NCI-H1417 (cell line): ENCODE measurements at places on chromosomes 12 and 14.
A peak's percentile ranks its signal among the peaks of the same experiment; 100 is the strongest.

- DNase-seq, result no peak
Observed at GRCh38 chr14:65301862-65302539, 110.5 kb upstream of the FUT8 start.

DNA sequence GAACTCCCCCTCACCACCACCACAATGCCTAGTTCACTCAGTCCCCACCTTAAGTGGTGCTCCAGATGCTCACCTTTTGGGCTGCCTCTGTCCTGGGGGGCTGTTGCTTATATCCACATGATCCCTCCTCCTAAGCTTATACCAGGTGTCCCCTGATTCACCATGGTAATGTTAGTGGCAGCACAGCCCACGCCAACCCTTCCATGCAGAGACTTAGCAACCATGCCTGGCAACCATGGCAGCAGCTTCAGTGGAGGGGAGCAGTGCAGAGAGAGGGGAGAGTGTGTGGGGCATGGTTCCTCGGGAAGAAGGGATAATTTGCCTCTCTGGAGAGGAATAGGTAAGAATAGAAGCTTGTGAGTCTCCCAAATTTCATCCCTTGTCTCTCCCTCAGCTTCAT is 1.2 kb upstream of the DDN start:
- no peak for DNase-seq

DNA sequence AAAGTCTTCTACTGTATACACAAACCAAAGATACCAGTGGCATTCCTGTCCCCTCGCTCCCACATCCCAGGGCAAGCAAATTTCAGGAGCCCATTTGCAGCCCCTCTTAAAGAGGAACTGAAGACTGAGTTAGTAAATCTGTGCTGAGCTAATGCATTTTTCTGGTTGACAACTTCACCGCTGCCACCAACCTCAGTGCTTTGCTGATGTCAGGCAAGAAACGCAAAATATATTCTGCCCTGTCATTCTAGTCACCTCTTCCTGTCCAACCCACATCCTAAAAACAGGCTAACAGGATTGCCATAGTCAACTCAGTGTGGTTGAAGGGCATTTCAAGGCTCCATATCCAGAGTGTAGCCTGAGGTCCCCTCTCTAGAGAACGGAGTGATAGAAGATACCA is 59.4 kb upstream of the FICD start:
- no peak for DNase-seq

DNA sequence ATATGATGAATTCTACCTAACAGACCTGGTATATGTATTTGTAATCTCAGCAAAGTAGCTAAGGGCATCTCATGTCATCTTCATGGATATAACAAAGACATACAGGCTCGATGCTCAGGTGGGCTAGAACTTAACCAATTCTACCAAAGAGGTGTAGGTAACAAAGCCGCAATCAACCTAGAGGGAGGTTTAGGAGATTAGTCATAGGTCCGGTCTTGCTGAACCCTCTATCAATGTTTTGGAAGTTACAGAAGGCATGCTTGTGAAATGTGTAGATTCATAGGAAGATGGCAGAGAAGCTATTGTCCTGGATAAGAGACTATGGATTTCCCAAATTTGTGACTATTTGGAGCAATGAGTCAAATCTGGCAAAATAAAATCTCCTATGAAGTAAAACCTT is 42.6 kb upstream of the SYCP3 start:
- no peak for DNase-seq

GRCh38 chr12:127888943-127889719 is 377.8 kb upstream of the TMEM132C start:
- no peak for DNase-seq

GRCh38 chr14:32200368-32201192 is 1.3 kb upstream of the RNU6-7 start:
- no peak for DNase-seq

DNA sequence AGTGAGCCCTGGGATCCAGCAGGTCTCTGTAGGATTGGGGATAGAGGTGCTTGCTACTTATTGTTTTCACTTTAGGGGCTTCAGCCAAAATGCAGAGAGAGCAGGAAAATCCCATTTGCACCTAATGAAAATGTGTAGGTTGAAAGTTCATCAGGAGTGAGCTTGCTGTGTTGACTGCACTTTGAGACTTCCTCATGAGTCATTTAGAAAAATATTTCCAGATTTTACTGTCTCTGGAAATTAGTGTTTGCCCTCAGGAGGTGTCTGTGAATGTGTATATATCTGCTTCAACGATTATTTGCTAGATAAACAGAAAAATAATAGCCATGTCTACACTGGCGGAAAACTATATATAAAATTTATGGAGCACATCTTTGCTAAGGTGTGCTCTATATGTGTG is 159.3 kb downstream of the CAND1 start:
- no peak for DNase-seq

DNA sequence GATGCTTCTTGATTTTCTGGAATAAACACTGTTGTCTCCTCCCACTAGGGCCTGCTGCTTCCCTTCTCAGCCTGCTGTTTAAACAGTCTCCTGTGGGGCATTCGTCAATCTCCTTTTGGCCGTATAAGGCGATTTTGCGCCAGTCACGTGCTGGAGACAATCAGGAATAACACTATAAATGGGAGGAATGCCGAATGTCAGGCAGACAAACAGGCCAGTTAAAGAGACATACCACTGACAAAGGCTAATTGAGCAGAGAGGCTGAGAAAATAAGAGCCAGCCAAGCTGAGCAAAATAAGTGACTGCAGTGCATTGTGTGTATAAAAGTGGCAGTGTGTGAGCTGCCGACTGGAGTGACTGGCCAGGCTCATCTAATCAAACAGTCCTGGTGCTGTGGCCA is 23.3 kb downstream of the DMAC2L start:
- DNase-seq, result peak; percentile 68

GRCh38 chr12:98532687-98533304 is 17.4 kb downstream of the TMPO start:
- peak; percentile 62 for DNase-seq

- no peak for DNase-seq
Observed at GRCh38 chr12:1608713-1609119, 14.3 kb upstream of the FBXL14 start.

DNA sequence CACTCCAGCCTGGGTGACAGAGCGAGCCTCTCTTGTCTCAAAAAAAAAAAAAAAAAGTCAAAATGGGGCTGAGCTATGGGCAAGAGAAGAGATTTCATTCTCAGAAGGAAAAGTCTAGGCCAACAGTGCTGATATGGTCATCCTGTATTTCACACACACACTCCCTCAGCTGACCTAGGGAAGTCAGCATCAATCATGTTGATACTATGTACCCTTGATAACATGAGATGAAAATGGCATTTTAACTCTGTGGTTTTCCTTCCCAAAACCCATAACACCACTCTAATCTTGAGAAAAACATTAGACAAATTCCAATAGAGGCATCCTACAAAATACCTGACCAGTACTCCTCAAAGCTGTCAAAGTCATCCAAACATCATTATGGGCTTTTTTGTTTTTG is 2.3 kb upstream of the NEMP1 start:
- DNase-seq, result no peak

GRCh38 chr12:56339158-56339422 is 406 bp downstream of the IL23A start:
- no peak for DNase-seq

GRCh38 chr14:34629657-34630529 is at the start of gene SNX6:
SNX6 (minus strand) TSS chr14:34630148; CDS start chr14:34630116, 32 bp downstream.
- DNase-seq, result peak; percentile 93

DNA sequence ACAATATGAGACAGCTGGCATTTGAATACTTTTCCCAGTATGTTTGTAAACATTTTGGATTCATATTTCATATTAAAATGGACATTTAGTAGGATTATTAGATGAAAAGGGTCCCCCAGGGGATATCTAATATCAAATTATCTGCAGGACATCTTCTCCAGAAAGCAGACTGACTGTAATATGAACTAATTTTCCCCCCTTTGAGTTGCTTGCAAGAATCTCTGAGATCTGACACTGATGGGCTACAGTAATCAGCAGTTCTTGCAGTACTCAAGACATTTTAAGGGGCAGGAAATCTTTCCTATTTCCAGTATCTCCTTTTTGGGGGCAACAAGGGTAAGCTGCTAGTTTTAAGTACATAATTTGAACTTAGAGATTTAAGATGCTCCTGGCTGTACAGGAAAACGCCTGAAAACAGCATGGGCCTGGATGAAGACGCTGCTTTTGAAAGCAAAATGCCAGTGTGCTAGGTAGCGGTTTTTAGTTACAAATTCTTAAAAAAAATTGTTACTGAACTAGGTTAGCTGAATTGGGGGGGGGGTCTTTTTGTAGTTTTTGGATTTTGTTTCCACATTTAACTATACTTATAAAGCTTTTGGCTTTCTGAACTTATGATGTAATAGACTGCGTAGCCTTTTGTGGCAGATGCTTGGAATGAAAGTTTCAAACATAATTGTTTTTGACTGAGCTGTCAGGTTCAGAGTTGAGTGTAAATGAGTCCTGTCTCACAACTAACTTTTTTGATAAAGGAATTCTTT is 2.2 kb downstream of the FRMD6 start:
- DNase-seq, result no peak

DNA sequence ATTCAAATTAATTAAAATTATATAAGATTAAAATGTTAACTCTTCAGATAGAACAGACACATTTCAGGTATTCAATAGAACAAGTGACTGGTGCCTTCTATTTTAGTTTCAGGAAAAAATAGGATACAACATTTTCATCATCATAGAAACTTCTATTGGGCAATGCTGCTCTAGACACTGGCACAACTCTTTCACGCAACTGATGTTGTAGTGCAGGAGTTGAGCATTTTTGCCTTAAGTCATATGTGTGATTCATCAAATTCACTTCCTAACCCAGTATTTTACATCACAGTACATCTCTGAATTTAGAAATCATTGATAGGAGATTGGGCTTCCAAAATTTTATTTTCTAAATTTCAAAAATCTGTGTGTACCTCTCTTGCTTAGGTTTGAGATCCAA is 215.4 kb upstream of the DIO2 start:
- no peak for DNase-seq

DNA sequence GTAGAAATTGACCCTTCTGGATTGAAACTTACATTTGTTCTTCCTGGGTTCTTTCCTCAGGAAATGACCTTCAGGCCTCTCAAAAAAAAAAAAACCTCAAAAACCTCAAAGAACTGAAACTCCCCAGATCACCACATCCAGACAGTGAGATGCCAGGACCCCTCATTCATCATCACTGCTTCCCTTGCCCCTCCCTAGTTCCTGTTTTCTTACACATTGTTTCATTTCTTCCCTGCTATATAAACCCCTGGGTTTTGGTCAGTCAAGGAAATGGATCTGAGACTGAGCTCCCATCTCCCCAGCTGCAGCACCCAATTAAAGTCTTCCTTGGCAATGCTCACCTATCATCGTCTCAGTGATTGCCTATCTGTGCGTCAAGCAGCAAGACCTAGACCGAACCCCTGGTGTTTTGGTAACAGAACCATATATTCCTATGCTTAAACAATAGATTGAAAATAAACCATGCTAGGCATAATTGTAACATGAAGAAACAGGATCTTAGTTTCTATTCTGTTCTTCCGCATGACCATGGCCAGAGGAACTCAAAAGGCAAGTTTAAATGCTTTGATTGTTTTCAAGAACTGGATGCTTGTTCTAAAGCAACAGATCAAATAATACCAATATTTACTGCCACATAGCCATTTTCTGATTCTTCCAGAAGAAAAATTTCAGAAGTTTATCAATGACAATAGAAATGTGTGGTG is 108.0 kb upstream of the MAX start:
- DNase-seq, result no peak

DNA sequence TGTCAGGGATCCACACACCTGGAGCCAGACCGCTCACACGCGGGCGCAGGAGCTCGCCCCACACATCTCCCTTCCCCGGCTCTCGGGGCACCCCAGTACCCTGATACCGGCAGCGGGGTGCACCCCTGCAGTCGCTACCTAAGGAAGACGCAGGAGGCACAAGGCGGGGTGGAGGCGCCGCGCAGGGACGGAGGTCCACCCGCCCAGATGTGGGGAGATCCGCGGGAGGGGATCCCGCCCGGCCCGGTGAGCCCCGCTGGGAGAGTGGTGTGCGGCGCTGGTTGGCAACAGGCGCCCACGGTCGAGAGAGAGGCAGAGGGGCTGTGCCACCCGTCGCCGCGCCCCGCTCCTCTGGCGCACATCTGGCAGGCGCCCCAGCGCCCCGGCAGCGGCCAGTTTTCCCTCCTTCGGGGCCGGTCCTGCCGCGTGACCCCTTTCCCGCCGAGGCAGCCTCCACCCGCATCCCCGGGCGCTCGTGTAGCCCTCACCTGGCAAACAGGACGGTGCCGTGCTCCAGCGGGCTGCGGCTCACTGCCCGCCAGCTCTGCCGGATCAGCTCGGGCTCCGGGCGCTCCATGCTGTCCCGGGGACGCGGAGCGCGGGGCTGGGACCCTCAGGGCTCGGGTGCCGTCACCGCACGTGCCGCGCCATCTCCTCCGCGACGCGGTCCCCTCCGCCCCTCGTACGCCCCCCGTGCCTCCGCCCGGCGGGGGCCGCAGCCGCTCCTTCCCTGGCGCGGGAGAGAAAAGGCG is 469 bp downstream of the NGB start:
- peak; percentile 80 for DNase-seq

DNA sequence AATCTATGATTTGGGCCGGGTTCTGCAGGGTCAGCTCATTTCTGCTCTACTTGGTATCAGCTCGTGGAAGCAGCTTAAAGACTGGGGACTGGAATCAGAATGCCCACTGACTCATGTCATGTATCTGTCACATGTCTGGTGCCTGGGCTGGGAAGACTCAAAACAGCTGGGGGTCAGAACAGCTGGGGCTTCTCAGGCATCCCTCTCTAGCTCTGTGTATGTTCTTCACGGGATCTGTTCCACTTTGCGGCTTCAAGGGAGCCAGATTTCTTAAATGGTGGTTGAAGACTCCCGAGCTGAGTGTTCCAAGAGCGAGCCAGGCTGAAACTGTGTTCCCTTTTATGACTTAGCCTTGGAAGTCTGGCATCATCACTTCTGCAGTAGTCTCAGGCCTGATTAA is 11.9 kb downstream of the AEBP2 start:
- DNase-seq, result no peak

- DNase-seq, result no peak
Observed at GRCh38 chr14:20781803-20782202, 735 bp downstream of the RNASE6 start.

GRCh38 chr14:59362513-59362912 is 102.7 kb downstream of the GPR135 start:
- DNase-seq, result no peak

DNA sequence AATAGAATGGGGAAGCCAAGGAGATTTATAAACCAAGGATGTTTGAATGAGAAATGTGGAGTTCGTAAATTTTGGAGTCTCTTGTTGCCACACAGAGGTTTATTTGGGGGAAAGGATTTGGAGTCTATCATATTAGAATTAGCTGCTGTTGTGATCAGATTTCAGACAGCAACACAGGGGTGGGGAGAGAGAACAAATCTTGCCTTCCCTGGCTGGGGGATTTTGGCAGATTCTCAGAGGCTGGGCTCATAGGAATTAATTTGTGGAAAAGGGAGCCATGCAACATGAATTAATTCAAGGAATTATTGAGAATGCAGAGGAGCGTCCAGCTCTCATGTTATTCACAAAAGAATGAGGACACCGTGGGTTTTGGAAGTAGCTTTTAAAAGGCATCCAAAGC is 73.9 kb upstream of the PRMT8 start:
- no peak for DNase-seq

DNA sequence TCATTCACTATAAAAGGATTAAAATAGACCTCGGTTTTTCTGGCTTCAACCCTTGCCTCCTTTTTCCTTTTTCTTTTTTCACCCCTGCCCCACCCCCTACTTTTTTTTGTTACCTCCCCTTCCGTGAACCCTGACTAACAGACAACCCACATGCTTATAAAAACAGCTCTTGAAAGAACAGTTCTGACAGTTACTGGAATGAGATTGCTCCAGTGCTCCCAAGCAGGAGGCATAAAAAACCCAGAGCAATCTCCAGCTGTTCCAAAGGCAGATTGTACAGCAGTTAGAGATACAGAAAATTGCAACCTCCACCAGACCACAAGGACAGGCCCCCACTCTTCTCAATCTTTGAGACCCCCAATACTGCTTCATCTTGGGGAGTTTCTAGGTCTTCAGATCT is 29.9 kb upstream of the TMEM260 start:
- DNase-seq, result no peak
